ENCODE measurements at places on chromosomes 3 and 15.

DNA sequence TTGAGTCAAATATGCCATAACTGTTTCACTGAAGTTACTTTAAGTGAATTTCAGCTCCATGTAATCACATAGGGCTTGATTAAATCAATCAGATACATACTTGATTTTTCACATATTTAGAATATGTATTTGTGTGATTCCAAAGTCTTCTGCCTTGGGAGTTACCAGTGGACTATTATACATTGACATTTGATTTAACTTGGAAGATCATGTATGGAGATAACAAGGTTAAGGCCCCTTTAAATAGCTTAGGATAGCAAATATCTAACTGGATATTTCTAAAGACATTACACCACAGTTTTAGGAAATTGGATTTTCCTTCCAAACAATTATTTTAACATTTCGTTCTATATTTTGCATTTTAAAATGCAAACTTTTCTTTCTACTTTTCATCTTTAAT is 405.0 kb downstream of the RAP2B start:
- DNase-seq, result no peak

GRCh38 chr3:72306800-72307341 is 521.9 kb upstream of the PROK2 start:
- DNase-seq, result no peak

- no peak for DNase-seq
These were observed 921 bp downstream of the MGLL start for GRCh38 chr3:127821394-127821793.

DNA sequence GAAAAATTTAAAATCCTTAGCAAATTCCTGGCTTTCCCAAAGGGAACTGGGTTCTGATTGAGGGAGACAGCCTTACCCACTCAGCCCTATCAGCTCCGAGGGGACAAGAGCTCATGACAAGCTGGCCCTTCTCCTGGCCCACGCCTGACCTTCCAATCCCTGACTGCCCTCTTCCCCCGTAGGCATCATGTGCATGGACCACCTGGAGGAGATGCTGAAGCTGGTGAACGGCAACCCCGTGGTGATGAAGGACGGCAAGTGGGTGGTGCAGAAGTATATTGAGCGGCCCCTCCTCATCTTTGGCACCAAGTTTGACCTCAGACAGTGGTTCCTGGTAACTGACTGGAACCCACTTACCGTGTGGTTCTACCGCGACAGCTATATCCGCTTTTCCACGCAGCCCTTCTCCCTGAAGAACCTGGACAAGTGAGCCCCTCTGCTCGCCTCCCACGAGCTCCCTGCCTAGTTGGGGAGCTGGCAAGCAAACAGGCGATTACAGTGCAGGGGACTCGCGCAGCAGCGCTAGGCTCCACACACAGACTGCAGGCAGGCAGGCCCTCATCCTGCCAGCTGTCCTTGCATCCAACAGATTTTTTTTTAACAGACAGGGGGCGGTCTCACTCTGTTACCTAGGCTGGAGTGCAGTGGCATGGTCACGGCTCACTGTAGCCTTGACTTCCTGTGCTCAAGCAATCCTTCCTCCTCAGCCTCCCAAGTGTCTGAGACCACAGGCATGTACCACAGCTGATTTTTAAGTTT is 16.8 kb downstream of the RPUSD3 start:
- DNase-seq, result no peak

- no peak for DNase-seq
These were observed 176.0 kb downstream of the ABHD5 start for GRCh38 chr3:43866529-43867353.

DNA sequence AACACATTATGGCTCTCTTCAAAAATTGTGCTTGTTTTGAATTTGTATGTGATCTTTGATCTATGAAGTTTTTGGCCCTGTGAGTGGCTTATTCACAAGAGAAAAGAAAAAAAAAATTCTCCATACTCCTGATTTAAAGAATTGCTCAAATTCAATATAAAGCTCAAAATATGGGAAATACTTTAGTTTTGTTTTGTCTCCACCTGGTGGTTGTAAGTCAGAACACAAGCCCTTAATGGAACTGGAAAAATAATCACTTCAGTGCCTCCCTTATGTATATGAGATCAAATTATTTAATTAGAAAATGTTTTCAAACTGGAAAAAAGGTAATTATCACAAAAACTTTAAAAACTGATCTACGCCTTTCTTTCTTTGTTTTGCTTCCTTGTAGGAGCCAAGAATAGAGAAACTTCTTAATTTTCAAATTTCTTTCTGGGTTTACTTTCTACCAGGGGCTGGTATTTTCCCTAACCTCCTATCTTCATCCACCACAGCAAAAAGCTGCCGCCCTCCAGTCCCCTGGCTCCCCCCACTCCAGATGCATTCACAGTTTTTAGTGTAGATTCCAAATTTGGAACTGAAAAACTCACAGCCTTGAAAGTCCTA is 50.6 kb downstream of the SERP1 start:
- DNase-seq, result no peak

GRCh38 chr3:123004201-123004918 is 23.2 kb downstream of the SEMA5B start:
- DNase-seq, result no peak

GRCh38 chr3:122697952-122698620 is 17.4 kb downstream of the PARP14 start:
- no peak for DNase-seq

GRCh38 chr3:154583086-154583634 is 153.2 kb upstream of the GPR149 start:
- DNase-seq, result no peak

GRCh38 chr3:156488767-156489166 is 66.2 kb downstream of the SSR3 start:
- no peak for DNase-seq

- DNase-seq, result no peak
These were observed 10.7 kb upstream of the SHISA5 start for GRCh38 chr3:48514431-48515227.

GRCh38 chr3:173013219-173013832 is 127.7 kb downstream of the SPATA16 start:
- DNase-seq, result no peak

DNA sequence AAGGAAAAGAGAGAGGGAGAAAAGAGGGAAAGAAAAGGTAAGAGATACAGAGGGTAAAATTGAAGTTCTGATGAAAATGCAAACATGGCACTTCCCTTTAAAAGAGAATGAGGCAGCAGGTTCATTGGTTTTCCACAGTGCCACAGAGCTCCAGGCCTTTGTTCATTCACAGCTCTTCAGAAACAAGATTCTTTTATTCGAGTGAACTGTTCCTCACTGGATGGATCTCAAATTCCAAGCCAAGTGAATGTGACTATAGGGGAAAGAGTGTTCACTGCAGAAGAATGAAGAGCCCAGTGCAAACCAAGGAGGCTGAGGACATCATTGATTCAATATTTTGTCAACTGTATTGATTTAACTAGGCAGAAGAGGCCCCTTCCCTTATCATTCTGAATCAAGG is 280.3 kb upstream of the PROK2 start:
- DNase-seq, result no peak

DNA sequence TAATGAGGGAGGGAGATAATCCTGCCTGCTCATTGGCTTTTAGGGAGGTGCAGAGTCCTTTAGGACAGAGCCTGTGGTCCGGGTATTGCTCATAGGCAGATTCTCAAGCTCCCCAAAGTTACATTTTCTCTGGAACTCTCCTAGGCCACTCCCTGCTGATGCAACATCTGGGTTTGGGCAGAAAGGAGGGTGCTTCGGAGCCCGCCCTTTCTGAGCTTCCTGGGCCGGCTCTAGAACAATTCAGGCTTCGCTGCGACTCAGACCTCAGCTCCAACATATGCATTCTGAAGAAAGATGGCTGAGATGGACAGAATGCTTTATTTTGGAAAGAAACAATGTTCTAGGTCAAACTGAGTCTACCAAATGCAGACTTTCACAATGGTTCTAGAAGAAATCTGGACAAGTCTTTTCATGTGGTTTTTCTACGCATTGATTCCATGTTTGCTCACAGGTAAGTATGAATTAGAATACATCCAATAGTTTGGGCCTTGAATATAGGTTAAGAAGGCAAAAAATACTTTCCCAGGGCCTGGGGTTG is at the start of gene IL20RB:
IL20RB (plus strand) TSS at position 233 of the 538 bp plus-strand sequence; CDS start at position 364, 131 bp downstream.
- peak; percentile 51 for DNase-seq

DNA sequence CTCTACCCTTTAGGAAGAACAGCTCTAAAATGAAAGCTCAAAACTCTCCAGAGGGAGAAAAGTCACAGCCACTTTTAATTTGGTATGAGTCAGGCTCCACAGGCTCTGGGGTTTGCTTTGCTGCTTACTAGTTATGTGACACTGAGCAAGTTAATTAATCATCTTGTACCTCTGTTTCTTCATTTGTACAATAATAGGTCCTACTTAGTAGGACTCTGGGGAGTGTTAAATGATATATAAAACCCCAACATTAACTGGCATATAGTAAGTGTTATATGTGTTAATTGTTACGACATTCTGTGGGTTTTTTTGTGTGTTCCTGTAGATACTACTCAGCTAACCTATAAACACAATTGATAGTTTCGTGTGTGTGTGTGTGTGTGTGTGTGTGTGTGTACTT is 6.6 kb downstream of the ACKR2 start:
- no peak for DNase-seq

- peak; percentile 99 for DNase-seq
These were observed 28.4 kb downstream of the CPN2 start for GRCh38 chr3:194322678-194323211.

DNA sequence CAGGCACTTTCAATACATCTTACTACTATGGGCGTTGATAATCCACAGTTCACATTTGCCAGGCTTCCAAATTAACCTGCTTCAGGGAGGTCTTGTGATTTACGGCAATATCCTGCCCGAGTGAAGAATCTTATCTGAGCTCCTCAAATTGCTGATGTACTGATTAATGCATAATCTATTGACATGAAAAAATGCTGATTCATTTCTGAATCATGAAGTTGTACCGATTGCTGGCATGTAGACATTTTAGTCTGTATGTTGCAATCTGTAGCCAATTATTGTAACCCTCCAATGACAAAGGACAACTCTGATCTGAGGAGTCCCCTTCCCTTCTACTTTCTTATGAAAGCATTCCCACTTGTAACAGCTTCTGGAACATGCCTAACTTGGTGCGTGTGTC is 97.2 kb downstream of the SEC22A start:
- no peak for DNase-seq

- DNase-seq, result no peak
These were observed 10.4 kb upstream of the RTP1 start for GRCh38 chr3:187186801-187187421.

DNA sequence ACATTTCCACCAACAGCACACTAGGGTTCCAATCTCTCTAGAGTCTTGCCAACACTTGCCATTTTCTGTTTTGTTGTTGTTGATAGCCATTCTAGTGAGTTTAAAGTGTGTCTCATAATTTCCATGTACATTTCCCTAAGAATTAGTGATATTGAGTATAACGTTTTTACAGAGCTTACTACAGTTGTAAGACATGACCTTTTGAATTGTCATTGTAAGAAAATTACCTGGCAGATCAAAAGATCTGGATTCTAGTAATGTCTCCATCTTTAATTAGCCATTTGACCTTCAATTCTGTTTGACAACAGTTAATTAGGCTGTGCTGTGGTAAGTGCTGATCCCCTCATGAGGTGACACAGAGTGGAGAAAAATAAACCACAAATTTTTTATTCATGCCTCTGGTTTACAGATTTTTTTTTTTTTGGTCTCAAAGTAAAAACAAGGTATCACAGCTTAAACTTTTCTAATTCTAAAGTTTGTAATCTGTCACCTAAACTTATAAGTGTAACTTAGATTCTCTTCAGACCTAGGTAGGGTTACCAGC is 20.9 kb downstream of the MCTP2 start:
- DNase-seq, result no peak

GRCh38 chr3:181724192-181724965 is 12.7 kb downstream of the SOX2 start:
- no peak for DNase-seq

GRCh38 chr3:183618542-183618941 is 16.9 kb upstream of the KLHL24 start:
- DNase-seq, result no peak

- no peak for DNase-seq
These were observed 43.9 kb upstream of the BHLHE40 start for GRCh38 chr3:4935347-4935746.

DNA sequence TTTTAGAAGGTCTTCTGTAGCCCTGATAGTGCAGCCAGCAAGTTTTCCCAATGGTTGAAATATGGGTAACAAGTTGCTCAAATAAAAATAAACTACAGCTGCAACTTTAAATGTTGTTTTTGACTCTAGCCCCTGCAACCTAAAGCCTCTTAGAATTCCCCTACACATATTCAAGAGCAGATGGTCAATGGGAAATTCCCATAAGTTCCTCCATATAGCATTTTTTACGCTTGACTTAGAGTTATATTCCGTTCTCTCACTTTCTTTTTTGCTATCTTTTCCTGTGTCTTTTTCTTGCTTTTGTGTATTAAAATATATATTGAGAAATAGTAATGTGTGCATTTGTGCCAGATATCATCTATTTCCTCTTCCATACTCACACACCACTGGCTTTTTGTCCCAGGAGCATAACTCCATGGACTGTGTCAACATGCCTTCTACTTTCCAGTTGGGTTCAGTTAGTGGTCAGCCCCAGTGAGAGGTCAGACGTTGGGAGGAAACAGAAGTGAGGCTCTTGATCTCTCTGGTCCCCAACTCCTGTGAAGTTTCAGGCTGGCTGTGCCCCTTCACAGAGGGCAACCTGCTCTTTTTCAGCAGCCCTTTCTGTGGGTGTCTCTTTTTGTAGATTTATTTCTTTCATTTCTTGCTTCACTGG is 63.3 kb upstream of the TP63 start:
- DNase-seq, result no peak

DNA sequence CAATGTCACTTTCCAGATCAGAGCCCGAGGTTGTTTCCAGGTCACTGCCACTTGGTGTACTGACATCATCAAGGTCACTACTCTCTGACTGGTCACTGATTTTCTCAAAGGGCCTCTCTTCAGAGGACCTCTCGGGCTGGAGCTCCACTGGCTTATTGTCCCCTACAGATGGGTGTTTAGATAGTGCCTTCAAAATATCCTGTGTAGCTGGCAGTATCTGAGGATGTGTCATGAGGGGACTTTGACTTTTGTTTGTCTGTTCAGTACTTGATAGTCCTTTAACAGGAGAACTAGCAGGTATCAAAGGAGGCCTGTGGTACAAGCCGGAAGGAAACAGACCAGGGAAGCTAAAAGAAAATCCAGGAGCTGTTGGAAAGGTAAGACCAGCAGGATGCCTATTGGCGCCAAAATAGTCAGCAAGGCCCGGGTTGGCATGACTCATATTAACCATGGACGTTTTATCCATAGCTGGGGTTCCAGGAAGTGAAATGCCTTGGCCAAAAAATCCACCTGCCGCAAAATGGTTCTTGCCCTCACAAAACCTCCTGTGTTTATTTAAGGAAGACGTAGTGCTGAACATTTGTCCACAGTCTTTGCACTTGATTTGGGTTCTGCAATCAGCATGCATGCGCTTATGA is 547.3 kb downstream of the MECOM start:
- no peak for DNase-seq

DNA sequence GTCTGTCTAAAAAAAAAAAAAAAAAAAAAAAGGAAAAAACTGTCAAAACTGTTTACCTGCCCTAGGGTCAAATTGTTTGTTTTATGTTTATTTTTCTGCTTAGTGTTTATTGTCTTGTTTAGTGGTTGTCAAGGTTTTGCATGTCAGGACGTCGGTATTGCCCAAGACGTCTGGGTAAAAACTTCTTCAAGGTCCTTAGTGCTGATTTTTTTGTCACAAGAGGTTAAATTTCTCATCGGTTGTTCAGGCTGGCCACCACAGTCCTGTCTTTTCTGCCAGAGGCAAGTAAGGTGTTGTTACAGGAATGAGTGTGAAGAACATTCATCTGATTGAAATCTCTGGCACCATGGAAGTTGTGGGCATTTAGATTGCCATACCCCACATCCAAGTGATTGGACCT is 7.0 kb downstream of the DET1 start:
- DNase-seq, result no peak

- DNase-seq, result no peak
These were observed 46.4 kb downstream of the GJD2 start for GRCh38 chr15:34708422-34708821.

- DNase-seq, result no peak
These were observed 1.9 kb downstream of the UBR1 start for GRCh38 chr15:43103907-43104306.
